B cell (primary cell): ENCODE measurements at places on chromosomes 3 and 15. TPM values are rescaled to one million over a fixed set of nuclear protein-coding genes. Genes with fewer than 3 reads are reported as not detected.

PTX3 gene
- total RNA-seq: 0.36 and 0.37 TPM in 2 replicates

ALDH1A3 gene
- not detected in 2 replicates for total RNA-seq

BLM gene
- 17.4 and 17.8 TPM in 2 replicates for total RNA-seq

CIDEC gene
- not detected in 2 replicates for total RNA-seq

SEMA6D gene
- not detected in 2 replicates for total RNA-seq

MCTP2 gene
- total RNA-seq: 64.8 and 68.5 TPM in 2 replicates

GOLGA6L10 gene
- 1.1 and 2.1 TPM in 2 replicates for total RNA-seq

TYRO3 gene
- total RNA-seq: 0.05 TPM in 1 of 2 replicates, not detected in the other

TEX55 gene
- not detected in 2 replicates for total RNA-seq

C3orf70 gene
- not detected in 2 replicates for total RNA-seq

GATA2 gene
- total RNA-seq: not detected in 2 replicates

ABCC5 gene
- 29.5 and 31.7 TPM in 2 replicates for total RNA-seq

NCKIPSD gene
- 19.1 and 19.7 TPM in 2 replicates for total RNA-seq

TRPM1 gene
- not detected in 2 replicates for total RNA-seq

ST3GAL6 gene
- not detected in 2 replicates for total RNA-seq

DNA sequence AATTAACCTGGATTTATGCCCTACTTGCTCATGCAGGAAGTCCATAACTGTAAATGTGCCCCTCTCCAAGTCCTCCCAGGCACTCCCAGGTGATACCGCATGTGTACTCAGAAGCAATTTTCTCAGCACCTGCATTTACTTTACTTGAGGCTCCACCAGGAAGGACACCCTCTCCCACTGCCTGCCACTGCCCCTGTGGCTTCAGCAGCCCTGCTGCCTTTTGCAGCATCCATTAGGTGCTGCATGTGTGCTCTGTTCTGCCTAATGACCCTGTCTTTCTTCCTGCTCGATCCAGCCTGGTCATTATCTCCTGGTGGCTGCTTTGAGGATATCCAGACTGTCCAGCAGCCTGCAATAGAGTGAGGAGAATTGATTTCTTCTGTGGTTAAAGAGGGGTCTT, 107.6 kb upstream of the SEMA6D start:
- DNase-seq: no peak

DNA sequence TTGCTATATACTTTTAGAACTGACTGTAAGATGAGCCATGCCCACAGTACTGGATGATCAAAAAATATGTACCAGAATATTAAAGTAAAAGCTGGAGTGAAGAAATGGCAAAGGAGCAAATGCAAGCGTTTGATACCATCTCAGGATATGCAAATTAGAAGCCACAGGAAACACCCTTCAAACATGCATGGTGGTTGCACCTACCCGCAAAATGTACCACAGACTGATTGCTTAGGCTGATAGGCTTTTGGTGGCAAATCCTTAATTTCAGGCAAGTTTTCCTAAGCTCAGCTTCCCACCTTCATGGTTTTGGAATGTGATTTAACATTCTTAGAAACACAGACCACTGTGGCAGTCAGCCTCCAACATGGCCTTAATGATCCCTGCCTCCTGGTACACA, 149.0 kb downstream of the PDZRN3 start:
- no peak for DNase-seq

GRCh38 chr3:169104972-169105371, 558.5 kb downstream of the MECOM start:
- no peak for DNase-seq

DNA sequence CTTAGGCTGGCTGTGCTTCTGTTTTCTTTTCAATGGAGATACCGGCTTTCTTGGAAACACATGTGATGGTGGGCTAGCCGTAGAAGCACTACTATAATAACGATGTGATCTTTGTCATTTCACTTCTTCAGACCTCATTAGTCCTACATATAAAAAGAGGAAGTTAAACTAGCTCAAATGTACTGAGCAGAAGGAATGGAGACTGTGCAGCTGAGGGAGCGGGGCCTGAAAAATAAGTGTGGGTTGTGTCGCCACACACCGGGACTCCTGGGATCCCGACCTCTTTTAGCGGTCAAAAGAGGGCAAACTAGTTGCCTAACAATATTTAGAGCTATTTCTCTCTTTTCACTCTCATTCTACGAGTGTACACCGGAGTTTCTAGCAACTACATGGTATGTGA, 1.0 kb upstream of the RNF7 start:
- DNase-seq: peak; percentile 60

- DNase-seq: no peak
Measured at GRCh38 chr3:10188804-10189556, 24.3 kb downstream of the IRAK2 start.

DNA sequence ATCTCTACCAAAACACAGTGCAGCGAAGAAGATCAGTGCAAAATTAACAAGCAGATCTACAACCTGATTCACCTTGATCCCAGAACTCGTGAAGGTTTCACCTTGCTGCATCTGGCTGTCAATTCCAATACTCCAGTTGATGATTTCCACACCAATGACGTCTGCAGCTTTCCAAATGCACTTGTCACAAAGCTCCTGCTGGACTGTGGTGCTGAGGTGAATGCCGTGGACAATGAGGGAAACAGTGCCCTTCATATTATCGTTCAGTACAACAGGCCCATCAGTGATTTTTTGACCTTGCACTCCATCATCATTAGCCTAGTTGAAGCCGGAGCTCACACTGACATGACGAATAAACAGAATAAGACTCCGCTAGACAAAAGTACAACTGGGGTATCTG, 13.2 kb downstream of the FEM1B start:
- DNase-seq: no peak

- no peak for DNase-seq
Measured at GRCh38 chr3:37075955-37076354, 82.6 kb downstream of the MLH1 start.

DNA sequence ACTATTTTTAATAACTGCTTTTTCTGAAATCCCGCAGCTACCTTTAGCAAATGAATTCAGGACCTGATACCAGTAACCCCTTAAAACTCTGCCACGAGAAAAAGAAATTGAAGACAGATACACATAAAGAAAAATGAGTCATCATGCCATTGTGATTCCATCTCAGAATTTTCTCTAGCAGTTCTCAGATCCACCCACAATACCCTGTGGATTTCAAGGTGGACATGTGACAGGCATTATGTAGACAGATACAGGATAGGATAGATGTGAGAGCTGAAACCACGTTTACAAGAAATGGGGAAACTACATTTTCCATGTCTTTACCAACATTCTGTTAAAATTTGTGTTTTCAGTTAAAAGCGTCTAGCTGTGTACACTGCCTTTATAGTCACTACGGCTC, 291.9 kb upstream of the NR2F2 start:
- no peak for DNase-seq

DNA sequence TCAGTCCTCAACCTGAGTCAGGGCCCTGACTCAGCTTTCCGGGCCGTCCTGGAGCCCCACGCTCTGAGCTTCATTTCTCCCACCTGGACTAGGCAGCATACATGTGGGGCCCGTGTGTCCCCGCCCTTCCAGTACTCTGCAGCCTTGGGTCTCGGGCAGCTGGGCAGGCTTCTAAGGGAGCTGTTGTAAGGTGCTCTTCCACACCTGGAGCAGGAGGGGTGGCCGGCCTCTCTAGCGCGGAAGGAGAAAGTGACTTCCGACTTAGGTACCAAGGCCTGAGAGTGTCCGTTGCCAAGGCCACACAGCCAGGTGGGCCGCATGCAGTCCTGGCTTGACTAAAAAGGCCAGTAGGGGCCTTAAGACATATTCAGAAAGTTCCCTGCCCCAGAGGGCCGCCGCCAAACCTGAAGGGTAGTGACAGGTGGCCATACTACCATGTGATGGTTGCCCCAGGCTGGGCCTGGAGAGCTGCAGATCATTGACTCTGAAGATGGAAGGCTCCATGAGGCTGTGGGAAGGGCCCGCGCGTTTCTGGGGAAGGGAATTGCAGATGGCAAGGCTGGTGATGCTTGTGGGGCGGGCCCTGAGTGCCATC, 9.4 kb upstream of the SEMA3B start:
- peak; percentile 34 for DNase-seq

GRCh38 chr3:67301556-67301955, 303.4 kb downstream of the KBTBD8 start:
- DNase-seq: no peak

DNA sequence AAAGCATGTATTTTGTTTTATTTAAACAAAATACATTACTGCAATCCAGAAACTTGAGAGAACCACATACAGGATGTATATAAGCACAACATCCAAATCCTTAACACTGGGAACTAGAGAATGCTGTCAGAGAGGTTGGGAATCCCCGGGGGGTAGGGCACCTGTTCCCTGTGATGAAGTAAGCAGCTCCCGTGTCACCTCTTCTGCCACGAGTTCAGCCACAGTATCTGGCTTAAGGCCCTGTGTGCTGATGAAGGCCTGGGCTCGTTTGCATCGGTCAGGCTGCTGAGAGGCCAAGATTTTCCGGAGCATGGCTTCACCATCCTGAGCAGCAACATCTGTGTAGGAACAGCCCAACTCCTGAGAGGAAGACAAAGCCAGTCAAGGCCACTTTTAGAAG, 36.4 kb downstream of the EIF3J start:
- DNase-seq: no peak

- peak; percentile 21 for DNase-seq
Measured at GRCh38 chr3:167653760-167654159, at the start of gene WDR49. Gene WDR49, minus strand, starts transcription at chr3:167653942. Its CDS starts 517 bp downstream, at chr3:167653425.

- DNase-seq: no peak
Measured at GRCh38 chr15:90907838-90908507, 4.9 kb downstream of the MAN2A2 start.

GRCh38 chr3:158671821-158672214, 630 bp downstream of the LXN start:
- DNase-seq: no peak

GRCh38 chr3:77427528-77427927, 387.6 kb downstream of the ROBO2 start:
- DNase-seq: no peak

GRCh38 chr3:138384976-138385375, 36.6 kb downstream of the MRAS start:
- no peak for DNase-seq

- no peak for DNase-seq
Measured at GRCh38 chr3:124413989-124414598, 316.2 kb upstream of the UMPS start.

DNA sequence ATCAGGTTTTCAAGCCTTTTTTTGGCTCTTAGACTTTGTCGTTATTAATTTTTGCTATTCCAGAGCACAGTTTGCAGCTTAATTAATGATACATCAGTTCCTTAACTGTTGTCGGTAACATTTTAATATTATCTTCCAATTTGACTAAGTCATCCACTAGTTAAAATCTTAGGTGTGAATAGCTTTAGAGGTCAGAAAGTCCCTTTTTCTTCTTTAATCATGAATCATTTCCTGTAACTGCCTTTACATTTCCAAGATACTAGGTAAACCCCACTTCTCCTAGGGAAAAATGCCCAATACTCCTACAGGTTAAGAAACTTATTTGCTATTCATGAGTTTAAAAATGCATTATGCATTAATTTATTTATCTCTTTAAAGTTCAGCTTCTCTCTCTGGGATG, 260.9 kb upstream of the CFAP20DC start:
- DNase-seq: no peak

DNA sequence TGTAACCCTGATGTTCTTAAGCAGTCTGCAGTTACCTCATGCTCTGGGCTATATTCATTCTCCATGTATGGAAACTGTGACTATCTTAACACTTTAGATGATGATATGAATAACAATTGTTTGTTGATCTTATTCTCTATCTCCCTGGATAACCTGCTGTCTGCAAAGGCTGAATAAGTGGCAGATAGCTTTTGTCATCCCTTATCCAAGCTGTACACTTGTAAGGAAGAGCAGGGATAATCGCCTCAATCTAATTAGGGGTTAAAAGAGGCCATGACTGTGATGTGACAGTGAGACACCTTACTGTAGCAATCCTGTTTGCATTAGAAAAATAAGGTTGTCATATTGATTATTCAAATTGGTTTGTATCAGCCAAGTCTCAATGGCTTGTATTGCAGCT, 123.9 kb downstream of the RSRC1 start:
- DNase-seq: no peak
